ENCODE measurements at places on chromosomes 7 and 10.
A peak's percentile ranks its signal among the peaks of the same experiment; 100 is the strongest.

DNA sequence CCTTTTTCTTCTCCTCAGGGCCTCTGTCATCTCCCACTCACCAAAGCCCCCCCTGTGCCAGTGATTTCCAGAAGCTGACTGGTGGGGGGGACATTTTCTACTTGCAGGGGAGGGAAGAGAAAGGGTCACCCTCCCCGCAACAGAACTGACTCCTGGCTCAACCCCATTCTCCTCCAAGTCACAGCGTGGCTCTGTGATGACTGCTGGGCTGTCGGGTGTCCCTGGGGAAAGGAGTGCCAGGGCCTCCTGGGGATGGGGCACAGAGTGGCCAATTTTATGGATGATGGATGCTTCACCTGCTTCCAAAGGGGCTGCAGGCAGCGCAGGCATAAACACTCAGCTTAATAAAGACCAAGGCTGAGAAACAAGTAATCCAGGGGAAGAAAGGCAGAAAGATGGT lies 523.0 kb downstream of the PTPRN2 start:
- no peak for DNase-seq

GRCh38 chr7:99002148-99002826 lies 124.0 kb downstream of the TRRAP start:
- no peak for DNase-seq

- peak; percentile 22 for DNase-seq
Observed at GRCh38 chr7:6636741-6637543, at the start of gene ZNF316. Gene ZNF316 (plus strand): TSS chr7:6637318. CDS start chr7:6642410, 5,092 bp downstream.

DNA sequence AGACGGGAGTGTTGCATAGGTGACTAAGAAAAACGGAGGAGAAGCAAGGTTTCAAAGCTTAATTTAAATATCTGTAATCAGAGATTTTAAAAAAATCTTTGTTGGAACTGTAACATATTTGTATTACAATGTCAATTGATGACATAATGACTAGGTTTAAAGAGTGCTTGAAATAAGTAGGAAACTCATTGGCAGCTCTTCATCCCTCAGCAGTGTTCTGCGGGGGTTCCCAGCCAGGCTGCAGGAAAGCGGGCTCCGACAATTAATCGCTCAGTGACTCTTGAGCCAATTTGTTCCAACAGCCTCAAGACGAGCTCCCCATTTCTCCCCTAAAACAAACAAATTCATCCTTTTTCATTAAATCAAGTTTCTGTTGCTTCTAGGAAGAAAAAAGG lies 22.6 kb downstream of the CPXM2 start:
- DNase-seq = no peak

GRCh38 chr10:47409171-47409865 lies 25.2 kb upstream of the ZNF488 start:
- no peak for DNase-seq

DNA sequence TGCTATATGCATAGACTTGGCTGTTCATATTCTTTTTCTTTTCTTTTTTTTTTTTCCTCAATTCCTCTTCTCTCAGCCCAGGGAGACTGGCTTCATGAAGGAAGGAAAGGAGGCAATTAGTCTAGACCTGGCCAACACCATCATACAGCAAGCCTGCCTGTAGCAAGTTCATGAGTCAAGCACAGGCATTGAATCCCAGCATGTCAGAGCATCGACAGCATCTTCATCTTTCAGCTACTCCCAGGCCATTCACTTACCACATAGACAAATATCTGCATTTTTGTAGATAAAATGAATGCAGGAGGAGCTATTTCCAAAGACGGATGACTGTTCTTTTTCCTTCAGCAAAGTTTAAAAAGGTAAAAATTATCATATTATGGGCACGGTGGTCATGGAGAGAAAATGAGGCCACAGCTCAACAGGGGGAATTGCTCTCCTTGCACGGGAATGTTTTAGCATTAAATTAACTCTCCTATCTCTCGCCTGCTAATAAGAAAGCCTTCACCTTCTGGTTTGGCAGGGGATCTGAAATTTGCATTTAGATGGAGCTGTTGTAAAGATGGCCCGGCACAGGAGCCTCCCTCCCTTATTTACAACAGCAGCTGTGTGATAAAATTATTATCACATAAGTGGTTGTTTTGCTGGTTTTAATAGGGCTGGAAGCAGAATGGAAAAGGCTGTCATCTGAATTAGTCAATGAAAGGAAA lies 626.5 kb upstream of the AUTS2 start:
- DNase-seq = no peak

- peak; percentile 70 for DNase-seq
Observed at GRCh38 chr10:17742918-17743317, 9.1 kb upstream of the TMEM236 start.

GRCh38 chr7:151917791-151918509 lies 38.3 kb upstream of the GALNTL5 start:
- DNase-seq = peak; percentile 33

All from fibroblast of mammary gland (primary cell).